ENCODE measurements at places on chromosomes 2 and 18. TPM values are rescaled to one million over a fixed set of nuclear protein-coding genes. Genes with fewer than 3 reads are reported as not detected.

DNA sequence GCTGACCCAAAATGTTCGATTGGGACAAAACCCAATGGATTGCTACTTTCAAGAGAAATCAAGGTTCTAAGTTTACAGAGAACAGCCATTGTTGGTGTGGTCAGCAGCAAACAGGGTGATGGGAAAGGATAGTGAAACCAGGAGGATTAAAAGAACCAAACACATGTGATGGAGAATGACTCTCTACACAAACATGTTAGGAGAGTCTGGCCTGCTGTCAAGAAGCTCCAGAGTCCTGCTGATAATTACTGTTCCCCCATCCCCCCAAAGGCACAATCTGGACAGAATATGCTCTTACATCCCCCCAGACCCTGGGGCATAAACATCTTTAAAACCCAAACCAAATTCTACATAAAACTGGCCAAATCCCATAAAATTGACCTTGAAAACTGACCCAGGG, 32.0 kb upstream of the ACYP2 start:
- no peak for DNase-seq

GRCh38 chr18:12278741-12279682, 24.9 kb downstream of the CIDEA start:
- DNase-seq, result peak; percentile 92

DNA sequence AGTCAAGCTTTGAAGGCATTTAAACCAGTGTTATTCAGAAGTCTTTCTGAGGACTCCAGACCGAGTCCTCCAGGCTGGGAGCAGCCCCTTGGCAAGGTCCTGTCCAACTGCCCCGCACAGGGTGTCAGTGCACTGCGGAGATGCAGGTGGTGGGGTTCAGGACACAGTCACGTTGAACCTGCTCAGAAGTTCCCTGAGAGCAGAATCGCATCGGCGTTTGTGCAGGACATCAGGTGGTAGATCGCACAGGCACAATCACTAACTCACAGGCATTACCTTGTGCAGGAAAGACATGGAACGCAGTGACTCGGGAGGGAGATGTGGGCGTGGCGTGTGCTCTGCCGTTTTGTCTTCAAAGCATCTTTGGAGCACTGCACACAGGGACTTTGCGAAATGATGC, 10.4 kb downstream of the COPS9 start:
- no peak for DNase-seq

DNA sequence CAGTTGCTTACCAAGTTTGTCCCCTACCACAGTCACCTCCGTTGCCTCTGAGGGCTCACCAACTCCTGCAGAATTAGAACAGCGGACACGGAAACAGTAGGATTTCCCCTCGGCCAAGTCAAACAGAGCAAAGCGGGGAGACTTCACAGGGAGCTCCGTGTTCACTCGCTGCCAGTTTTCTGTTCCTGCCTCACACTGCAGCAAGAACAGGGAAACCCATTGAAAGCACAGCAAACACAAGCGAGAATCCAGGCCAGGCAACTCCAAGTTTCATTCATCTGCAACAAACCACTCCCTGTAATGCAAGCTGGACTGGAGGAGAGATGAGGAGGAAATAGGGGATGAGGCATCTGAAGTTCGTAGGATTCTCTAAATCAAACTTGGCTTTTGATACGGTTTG, 84.2 kb downstream of the MYOM1 start:
- DNase-seq, result no peak

- no peak for DNase-seq
Measured at GRCh38 chr18:12003894-12004293, 22.6 kb downstream of the IMPA2 start.

Gene MAPRE3
- 4.8 TPM for total RNA-seq

Gene SLC4A5
- total RNA-seq, result not detected

Gene PCARE
- not detected for total RNA-seq

Gene DYNAP
- not detected for total RNA-seq

Gene SERPINB5
- 37.8 TPM for total RNA-seq

Data from MG63 (cell line).